Frontal cortex (tissue), 4 donors: ENCODE measurements at places on chromosomes 7 and 10.

DNA sequence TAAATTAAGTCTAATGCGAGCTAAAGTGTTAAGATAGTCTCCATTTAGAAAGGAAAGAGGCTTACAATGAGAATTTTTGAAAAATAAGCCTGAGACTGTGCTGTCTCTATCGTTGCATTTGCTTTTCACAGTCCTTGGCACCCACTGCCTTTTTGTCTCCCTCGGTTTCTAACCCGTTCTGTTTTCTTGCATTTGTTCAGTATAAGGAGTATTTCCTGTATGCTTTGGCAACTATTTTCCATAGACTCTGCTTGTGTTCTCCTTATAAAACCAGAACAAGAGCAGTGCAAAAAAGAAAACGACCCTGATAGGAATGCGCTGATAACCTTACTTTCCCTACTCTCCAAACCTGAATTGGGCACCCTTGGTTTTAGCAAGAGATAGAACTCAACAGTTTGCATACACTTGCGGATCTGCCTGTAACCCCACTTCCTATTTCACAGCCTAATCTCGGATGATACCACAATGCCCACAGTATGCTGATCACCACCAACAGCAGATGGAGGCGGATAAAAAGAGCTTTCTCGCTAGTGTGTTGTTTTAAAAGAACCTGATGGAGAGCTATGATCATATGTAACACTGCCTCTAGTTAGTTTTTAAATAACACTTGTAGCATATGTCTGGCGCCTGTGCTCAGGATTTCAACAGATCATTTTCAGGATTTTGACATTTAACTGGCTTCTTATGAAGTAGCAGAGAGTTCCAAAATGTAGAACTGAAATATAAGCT is 1.6 kb upstream of the ARHGAP12 start:
- no peak for DNase-seq

- DNase-seq: peak; percentile 20
Observed at GRCh38 chr7:35424869-35425495, 171.1 kb upstream of the TBX20 start.

- DNase-seq: no peak
Observed at GRCh38 chr7:34177476-34177875, 272.1 kb downstream of the BMPER start.

GRCh38 chr7:26551740-26552139 is 260.1 kb downstream of the SNX10 start:
- DNase-seq: no peak

GRCh38 chr7:118080947-118081346 is 103.0 kb upstream of the LSM8 start:
- DNase-seq: no peak

GRCh38 chr10:131726967-131727366 is 173.8 kb upstream of the PPP2R2D start:
- no peak for DNase-seq

- DNase-seq: no peak
Observed at GRCh38 chr7:138610671-138611170, 90.4 kb downstream of the SVOPL start.

- no peak for DNase-seq
Observed at GRCh38 chr7:81510122-81510521, 259.7 kb downstream of the HGF start.

- no peak for DNase-seq
Observed at GRCh38 chr10:62538606-62539005, 164.4 kb downstream of the ZNF365 start.
